ENCODE measurements at places on chromosomes 11 and 22.

- DNase-seq: no peak
These were observed 62.0 kb upstream of the ARHGAP42 start for GRCh38 chr11:100625041-100625440.

GRCh38 chr22:49530671-49531367, 296.9 kb downstream of the BRD1 start:
- DNase-seq: no peak

DNA sequence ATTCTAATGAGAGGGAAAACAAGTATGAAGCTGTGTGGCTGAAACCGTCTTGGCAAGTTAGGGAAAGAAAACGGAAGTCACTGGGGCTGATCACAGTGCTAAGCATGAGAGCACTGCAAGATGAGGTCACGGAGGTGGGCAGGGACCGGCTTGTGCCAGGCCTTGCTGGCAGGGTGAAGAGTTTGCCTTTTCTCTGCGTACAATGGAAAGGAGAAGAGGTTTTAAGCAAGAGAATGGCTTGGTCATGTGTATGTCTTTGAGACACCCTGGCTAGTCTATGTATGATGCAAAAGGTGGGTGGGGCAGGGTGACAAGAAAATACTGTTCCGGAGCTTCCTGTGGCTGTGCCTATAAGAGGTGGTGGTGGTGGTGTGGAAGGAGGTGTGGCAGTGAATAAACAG, 567.9 kb downstream of the NTM start:
- DNase-seq: no peak

GRCh38 chr11:33257897-33258630, 883 bp downstream of the HIPK3 start:
- DNase-seq: peak; percentile 82

- DNase-seq: no peak
These were observed 431 bp downstream of the SLC37A2 start for GRCh38 chr11:125063429-125064043.

DNA sequence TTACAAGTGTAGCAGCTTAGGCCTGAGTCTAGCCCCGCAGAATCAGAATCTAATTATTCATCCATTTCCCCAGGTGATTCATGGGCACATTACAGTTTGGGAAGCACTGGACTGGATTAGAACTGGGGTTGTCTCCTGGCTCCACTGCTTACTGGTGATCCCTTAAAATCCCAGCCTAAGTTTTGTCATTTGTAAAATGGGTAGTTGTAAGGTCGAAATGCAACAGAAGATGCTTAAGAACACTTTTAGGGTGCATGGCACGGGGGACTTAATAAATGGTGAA, 1.3 kb downstream of the STX3 start:
- no peak for DNase-seq

DNA sequence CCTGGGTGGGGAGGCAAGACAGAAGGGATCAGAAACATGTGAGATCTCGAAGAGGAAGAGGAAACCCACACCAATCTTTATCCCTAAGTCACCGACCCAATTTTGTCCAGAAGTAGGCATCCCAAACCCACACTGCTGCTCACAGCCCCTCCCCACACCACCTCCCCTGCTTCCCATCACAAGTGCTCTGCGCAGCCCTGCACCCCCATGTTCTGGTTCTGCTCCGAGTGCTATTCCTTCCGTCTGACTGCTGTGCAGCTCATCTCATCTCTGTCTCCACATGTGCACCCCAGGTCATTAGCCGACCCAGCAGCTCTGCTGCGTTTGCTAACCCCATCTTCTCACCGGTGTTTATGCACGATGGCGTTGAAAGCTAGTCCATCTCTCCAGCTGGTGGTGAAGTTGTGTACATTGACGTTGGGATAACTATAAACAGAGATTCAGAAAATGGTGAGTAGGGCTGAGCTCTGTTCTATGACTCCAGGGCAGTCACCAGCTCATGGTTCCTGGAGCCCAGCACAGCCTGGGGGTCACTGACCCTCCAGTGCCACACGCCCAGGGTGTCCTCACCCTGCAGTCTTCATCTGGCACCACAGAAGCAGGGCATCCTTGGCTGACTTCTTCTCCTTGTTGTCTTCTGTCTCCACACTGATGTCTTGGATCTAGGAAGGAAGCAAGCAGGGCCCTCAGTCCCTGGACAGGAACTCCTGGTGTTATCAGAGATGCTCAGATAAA, 15.1 kb downstream of the SPTBN2 start:
- no peak for DNase-seq

- DNase-seq: no peak
These were observed 14.5 kb upstream of the PHLDA2 start for GRCh38 chr11:2943711-2944118.

GRCh38 chr11:134033696-134034491, 35.0 kb upstream of the JAM3 start:
- peak; percentile 96 for DNase-seq

DNA sequence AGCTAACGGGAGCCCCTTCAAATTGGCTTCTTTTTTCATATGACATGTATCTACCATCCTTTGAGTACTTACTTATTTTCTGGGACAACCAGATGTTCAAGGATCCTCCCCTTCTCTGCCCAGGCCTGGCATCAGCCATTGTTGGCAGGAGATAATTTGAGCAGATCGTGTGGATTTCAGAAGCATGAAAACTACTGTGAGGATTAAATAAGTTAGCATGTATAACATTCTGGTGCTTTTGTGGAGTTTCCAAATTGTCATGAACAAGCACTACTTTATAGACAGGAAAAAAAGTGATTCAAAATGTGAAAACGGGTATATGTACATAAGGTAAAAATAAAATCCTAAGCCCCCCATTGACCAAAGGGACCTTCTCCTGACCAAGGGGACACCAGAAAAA, 2.1 kb upstream of the NADSYN1 start:
- DNase-seq: no peak

DNA sequence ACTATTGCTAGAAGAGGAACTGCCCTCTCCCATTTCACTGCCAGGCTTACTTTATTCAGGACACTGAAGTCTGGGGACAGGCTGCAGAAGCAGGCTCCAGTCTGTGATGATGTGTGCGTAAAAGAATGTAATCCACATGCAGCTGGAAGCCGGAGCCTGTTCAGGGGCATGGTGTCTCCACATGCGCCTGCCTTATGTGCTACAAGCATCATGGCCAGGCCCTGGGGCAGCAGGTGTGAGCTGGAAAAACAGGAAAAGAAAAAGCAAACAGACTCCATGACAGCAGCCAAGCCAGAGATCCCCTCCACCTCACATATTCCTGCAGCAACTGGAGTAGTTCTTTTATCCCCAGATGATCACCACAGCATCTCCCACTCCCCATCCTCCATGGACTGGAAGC, 33.4 kb downstream of the ARFGAP2 start:
- DNase-seq: peak; percentile 23

DNA sequence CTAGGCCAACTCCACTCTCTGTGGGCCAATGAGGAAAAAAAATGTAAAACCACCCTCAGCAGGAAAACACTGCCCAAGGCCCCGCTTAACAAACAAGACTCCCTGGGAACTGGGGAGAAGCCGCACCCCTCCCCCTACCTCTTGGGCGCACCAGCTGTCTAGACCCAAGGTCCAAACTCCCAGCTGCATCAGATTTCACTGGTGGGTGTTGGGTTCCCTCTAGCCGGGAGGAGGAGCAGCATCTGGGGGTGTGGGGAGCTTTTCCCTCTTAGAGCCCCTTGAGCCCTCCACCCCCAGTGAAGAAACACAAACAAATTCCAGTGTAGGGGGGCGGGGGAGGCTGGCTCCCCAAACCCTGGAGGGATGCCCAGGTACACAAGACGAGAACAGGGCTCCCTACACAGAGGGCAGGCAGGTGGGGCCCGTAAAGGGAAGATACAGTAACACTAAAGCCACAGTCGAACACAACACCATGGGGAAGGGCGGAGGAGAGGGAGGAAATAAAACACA, 64.9 kb downstream of the NECTIN1 start:
- DNase-seq: no peak

DNA sequence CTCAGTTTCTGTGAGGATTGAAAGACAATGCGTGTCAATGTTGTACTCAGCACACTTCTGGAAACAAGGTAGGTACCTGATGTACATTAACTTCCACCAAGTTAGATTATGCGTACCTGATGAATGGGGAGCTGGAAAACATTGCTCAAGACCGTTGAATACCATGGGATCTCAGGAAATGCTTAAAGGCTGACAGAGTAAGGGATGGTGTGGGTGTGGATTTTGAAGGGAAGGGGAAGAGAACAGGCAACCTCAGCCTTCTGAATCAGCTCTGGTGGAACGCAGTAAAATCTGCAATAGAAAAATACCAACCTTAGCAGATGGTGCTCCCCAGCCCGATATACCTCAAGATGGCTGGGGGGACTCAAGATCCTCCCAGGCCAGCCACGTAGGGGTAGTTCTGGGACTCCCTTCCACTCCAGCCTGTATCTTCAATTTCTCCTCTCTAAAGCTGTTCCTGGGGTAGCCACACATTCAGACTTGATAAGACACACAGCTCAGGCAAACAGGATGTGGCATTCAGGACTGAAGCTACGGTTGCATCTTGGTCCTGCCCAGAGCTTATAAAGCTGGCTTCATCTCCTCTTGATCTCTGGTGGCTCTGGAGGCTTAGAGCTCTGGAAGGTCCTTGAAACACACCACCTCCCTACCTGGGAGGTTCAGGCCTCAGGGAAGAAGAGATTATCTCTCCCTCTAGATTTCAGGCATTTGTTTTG, 111.8 kb downstream of the CTNND1 start:
- DNase-seq: no peak

GRCh38 chr11:69010964-69011623, 2.0 kb downstream of the MRGPRF start:
- DNase-seq: peak; percentile 2

DNA sequence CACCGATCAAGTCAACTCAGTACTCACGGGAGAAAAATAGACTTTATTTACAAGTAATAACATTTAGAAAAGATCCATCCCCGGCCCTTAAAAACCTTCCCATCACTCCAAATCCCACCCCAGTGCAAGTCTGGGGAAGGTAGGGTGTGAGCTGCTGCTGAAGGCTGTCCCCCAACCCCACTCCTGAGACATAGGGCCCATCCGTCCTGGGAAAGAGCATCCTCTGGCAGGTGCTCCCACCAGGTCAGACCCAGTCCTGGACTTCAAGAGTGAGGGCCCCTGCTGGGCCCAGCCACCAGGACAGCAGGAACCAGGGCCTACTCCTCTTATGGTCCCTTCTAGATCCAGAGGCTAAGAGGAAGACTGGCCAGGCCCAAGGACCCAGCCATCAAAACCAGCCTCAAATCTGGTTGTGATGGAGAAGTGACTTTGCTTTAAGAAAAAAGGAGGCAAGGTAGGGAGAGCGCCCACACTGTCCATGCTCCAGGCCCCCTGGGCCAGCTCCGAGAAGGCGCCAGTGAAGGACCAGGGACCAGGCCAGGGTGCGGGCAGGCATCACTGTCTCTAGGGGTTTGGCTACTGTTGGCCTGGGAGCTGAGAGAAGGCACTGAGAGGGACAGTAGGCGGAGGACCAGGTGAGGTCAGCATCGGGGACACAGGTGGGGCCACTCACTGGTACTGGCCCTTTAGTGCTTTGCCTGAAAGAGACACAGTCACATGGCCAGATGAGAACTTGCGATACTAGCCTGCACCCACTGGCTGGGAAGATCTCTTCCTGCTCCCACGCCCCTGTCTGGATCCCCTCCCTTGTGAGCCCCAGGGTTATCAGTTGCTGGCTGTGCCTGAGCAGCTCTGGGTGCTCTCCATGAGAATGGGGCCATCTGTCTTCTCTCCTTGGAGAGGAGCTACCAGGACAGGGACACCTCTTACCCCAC, 4.4 kb downstream of the IL18BP start:
- no peak for DNase-seq

DNA sequence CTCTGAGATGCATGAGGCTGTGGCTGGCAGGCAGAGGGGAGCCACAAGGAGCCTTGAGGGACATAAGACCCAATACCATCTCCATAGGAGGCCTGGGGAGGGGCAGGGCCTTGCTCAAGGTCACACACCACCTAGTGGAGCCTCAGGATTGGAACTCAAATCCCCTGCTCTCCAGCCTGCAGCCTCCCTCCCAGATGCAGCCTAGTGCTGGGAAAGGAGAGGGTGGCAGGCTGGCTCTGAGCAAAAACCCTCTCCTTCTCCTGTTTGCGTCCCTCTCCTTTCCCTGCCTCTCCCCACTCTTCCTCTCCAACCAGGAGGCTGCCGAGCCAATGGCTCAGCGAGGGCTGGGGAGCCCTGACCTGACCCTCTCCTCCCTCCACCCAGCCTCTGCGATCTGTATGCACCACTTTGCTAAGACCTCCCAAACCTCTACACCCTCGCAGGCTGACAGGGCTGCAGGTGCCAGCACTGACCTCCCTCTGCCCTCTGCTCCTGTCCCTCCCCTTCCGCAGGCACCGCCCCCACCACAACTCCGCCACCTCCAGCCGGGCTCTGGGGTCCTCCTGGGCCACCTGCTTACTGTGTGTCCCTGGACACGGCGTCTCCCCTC, 14.7 kb downstream of the IGLL1 start:
- DNase-seq: no peak

- DNase-seq: no peak
These were observed 1.5 kb upstream of the CD151 start for GRCh38 chr11:831118-831864.

GRCh38 chr11:111974446-111974845, 37.3 kb downstream of the DIXDC1 start:
- no peak for DNase-seq

DNA sequence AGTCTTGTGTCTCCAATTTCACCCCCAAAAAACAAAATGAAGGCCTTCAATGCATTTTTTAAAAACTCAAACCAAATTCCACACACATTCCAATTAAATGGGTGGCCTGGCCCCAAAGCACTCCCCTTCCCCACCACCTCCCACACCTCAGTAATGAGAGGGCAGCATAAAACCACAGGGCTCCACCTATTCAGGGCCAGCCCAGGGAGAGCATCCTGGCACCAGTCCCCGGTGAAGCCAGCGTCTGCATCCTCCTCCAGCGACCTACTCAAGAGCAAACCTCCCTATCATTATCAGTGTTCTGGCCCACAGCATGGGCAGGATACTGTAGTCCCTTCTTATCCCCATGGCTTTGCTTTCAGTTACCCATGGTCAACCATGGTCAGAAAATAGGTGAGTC, 17.8 kb upstream of the OR8B8 start:
- no peak for DNase-seq

- no peak for DNase-seq
These were observed 109.7 kb upstream of the RRM1 start for GRCh38 chr11:3984896-3985295.

- DNase-seq: no peak
These were observed 29.8 kb upstream of the TMEM41B start for GRCh38 chr11:9344061-9344680.
